Activated CD4-positive, alpha-beta T cell treated with anti-CD3 and anti-CD28 coated beads, Interleukin-2, amount 50 U/mL, for 1 hour (primary cell): ENCODE measurements at places on chromosomes 3 and 15.

DNA sequence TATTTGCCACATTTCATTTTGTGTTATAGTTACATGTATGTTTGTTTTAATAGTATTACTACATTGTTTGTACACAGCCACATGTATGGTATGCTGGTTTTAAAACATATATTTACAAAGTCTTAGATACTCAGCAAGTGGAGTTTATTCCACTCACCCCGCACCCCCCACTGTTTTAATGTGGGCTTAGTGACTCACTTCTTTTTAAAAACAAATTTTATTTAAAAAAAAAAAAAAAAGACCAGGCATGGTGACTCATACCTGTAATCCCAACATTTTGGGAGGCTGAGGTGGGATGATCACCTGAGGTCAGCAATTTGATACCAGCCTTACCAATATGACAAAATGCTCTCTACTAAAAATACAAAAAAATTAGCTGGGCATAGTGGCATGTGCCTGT lies 26.9 kb upstream of the TJP1 start:
- DNase-seq, result no peak

DNA sequence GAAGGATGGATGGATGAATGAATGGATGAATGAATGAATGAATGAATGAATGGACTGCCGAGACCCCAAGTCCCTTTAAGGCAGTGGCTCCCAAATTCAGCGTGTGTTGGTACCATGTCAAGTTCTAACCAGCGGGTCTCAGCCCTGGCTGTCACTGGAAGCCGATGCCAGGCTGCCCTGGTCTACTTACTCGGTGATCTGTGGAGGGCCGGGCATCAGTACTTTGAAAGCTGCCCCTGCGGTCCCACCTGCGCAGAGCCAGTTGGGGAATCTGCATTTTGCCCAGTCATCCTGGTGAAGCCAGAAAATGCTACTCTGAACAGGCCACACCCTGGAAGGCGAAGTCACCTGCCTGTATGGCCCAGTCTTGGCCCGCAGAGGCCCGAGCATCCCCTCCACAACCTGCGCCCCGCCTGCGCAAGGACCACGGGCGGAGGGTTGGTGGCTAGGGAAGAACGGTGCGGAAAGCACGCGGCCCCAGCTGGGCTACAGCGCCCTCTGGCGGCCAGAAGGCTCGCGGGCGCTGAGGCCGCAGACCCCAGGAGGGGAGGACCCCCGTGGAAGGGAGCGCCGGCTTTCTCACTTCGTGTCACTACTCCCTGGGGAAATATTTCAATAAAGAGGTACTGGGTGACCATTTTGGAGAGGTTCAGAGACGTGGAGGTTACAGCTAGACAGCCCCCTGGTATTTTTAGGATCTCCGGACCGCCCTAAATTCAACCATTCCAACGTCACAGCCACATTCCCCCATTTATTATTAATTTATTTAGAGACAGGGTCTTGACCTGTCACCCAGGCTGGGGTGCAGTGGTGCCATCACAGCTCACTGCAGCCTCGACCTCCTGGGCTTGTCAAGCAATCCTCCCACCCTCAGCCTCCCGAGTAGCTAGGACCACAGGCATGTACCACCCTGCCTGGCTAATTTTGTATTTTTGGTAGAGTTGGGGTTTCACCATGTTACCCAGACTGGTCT lies 34.9 kb downstream of the PRKCD start:
- DNase-seq, result peak; percentile 50

DNA sequence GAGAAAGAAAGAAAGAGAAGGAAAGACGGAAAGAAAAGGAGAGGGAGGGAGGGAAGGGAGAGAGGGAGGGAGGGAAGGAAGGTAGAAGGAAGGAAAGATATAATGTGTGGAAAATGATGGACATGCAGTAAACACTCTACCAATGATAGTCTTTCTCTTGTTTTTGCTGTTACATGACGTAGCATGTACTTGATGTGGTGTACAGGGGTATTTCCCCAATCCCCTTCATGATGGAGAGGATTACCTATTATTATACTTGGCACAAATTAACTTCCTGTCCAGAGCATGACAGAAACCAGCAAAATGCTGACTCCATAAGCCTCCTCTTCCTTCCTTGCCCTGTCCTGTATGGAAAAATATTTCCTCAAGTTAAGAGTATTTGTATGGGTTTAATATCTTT lies 124.4 kb downstream of the B3GALNT1 start:
- no peak for DNase-seq

DNA sequence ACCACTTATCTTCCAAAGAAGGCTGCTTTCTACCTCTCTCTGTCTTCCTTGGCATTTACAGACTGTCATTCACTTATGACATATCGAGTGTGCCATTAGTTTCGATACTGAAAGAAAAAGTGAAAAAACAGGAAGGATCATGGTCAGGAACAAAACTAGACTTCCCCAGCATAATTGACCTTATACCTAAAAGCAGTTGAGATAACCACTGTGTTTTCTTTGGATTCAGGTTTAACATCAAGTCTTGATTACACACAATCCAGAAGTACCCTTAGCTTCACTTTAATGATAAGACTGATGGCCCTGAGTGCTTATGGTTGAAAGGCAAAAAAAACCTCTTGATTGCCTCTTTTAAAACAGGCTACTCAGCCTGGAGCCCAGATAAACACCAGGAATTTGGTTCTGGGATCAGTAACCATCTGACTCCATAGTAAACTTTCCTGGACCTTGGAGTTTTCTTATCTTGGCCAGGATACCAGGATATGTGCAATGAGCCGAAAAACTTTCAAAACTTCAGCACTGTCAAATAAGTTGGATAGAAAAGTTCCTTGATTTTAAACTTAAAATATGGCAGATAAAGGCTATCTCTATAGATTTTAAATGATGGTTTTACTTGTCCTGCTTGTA lies 5.0 kb upstream of the UACA start:
- no peak for DNase-seq

DNA sequence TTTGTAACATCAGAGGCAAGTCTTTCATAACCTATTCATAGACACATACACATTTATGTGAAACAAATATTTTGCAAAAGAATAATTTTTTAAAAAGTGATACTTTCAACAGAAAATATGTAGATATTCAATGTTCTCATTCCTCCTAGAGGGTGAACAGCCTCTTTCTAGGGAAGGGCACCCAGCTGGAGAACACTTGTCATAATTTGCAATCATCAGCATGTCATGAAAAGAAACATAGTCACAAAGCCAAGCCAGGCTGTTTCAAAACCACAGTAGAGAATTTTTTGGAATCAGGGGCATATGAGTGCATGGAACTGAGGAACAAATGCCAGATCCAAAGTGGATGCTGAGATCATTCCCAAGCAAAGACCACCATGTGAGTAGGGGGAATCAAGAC lies 406.9 kb upstream of the ADAMTS9 start:
- DNase-seq, result no peak
